ENCODE measurements at places on chromosomes 1 and 21.

GRCh38 chr1:161740921-161741320 is 8.7 kb upstream of the DUSP12 start:
- no peak for DNase-seq

DNA sequence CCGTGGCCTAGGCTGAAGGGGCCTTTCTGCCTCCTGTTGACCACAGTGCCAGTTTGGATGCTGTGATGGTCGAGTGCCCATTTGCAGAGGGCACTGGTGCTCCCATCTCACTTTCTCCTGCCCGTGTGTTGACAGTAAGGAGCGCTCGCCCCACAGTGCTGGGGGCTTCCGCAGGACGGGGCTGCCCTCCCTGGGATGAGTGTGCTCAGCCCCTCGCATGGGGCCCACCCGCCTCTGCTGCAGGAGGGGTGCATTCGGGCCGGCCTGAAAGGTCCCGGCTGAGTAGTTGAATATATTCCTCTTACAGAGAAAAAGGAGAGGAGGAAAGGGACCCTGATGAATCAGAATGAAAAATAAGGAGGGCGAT is 37.3 kb downstream of the NTPCR start:
- no peak for DNase-seq

GRCh38 chr21:14685568-14685967 is 139.5 kb upstream of the SAMSN1 start:
- DNase-seq, result no peak

DNA sequence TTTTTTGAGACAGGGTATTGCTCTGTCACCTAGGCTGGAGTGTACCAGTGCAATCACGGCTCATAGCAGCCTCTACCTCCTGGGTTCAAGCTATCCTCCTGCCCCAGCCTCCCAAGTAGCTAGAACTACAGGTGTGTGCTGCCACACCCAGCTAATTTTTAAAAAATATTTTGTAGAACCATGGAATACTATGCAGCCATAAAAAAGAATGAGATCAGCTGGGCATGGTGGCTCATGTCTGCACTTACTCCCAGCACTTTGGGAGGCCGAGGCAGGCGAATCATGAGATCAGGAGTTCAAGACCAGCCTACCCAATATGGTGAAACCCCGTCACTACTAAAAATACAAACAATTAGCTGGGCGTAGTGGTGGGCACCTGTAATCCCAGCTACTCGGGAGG is 29.9 kb upstream of the CTPS1 start:
- no peak for DNase-seq

- DNase-seq, result no peak
Observed at GRCh38 chr1:168842916-168843315, 113.9 kb upstream of the DPT start.

DNA sequence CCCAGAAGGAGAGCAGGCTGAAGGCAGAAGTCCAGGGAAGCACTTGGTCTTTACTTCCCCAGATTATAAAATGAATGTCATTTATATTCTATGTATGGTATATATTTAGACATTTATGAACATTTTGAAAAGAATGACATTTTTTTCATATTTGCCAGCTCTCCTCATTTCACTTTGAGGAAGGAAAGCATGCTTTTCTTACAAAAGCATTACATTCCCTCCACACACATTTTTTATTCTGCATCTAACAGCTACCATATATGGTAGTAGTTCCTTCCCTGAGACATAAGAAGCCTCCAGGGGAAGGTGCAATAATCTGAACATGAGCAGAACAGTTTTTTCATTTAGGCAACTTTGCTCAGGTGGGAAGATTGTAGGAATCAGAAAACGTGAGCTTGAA is 94.0 kb downstream of the LRRC7 start:
- DNase-seq, result no peak

Data from nucleus accumbens (tissue), 56 donors.